SK-MEL-5 (cell line): ENCODE measurements at places on chromosomes 11 and 22. TPM values are rescaled to one million over a fixed set of nuclear protein-coding genes. Genes with fewer than 3 reads are reported as not detected.

GRCh38 chr11:125572916-125573315, 3.6 kb downstream of the EI24 start:
- DNase-seq: no peak

GRCh38 chr11:22491555-22492225, 133.9 kb downstream of the FANCF start:
- DNase-seq: no peak

DNA sequence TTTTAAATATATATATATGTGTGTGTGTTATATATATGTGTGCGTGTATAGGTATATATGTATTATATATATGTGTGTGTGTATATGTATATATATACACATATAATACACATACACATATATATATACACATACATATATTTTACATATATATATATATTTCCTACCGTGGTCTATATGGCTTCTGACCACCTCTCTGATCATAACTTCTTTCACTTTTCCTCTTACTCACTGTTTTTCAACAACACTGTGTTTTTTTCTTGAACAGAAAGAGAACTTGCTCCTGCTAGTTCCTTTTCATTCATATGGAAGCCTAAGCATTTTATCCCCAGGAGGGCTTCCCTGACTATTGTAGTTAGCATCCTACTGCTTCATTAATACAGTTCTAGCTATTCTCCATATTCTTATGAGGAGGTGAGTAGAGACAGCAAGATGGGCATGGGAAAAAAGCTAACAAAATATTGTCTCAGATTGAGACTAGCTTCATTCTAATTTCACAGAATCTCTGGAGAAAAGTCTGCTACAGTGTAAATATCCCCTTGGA, 38.5 kb upstream of the CTSC start:
- DNase-seq: no peak

DNA sequence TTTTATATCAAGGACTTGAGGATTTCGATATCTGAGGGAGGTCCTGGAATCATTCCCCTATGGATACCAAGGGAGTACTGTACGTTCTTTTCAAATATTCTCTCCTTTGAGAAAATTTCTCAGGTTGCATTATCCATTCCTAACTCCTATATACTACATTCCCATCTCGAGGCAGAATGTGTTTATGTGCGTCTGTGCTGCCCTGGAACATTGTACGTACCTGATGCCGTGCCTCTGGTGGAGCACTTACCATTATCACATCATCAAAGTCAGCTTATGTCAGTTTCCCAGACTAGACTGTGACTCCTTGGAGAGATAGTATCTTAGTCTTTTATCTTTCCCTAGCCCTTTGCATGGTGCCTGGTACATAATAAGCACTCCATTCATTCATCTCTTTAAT, 21.7 kb downstream of the UBASH3B start:
- no peak for DNase-seq

GRCh38 chr11:108624196-108624925, 30.8 kb upstream of the EXPH5 start:
- no peak for DNase-seq

- DNase-seq: peak; percentile 89
Observed at GRCh38 chr22:28798810-28799605, 1.4 kb downstream of the XBP1 start.

- no peak for DNase-seq
Observed at GRCh38 chr22:26734339-26735018, 77.1 kb downstream of the MIAT start.

DNA sequence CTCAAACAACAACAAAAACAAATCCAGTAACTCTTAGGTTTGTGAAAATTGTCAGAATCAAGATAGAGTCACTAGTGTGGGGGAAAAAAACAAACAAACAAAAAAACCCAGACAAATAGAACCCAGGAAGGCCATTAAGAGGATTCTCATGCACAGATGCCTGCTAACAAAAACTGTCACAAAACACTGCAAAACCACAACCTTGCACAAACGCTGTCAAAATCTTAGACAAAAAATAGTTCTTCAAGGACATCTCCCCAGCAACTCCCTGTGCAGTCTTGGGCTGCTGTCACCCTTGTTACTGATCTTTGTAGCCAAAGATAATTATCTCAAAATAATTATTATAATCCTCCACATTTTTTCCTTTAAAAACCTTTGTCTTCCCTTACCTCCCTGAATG, 4.6 kb upstream of the ZBED5 start:
- DNase-seq: no peak

DNA sequence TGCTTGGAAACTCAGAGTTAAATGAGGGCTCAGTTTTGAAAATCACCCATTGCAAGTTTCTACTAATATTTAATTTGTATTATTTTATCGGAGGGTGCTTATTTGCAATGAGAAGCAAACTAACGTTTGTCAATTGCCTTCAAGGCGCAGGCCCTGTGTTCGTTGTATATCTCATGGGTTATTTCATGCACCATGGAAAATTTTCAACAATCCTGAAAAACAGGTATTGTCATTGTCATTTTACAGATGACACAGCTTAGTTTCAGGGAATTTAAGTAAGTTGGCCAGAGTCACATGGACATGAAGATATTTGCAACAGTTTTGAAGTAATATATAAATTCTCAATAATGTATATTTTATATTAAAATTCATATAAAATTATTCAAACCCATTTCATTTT, 157.7 kb upstream of the MTMR2 start:
- DNase-seq: no peak

- peak; percentile 92 for DNase-seq
Observed at GRCh38 chr22:50341977-50342650, 1.0 kb upstream of the PPP6R2 start.

GRCh38 chr11:85827748-85828639, 17.1 kb upstream of the SYTL2 start:
- DNase-seq: no peak

GRCh38 chr11:119506436-119506835, 83.5 kb upstream of the THY1 start:
- DNase-seq: no peak

DNA sequence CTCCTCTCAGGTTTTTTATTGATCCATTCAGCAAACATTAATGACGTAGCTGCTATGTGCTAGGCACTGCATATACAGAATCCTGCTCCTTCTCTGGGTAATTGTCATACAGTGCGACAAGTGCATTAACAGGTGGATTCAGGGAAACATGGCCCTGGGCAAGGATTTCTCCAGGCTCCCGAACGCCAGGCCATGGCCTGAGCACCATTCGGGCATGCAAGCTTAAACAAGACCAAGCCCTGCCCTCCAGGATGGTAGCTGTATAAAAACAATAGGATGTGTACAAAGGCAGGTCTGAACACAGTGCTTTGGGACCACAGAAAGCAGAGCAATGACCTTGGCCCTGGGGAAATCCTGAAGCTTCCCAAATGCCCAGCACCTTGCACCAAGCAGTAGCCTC, 9.1 kb upstream of the SYT7 start:
- DNase-seq: no peak

DNA sequence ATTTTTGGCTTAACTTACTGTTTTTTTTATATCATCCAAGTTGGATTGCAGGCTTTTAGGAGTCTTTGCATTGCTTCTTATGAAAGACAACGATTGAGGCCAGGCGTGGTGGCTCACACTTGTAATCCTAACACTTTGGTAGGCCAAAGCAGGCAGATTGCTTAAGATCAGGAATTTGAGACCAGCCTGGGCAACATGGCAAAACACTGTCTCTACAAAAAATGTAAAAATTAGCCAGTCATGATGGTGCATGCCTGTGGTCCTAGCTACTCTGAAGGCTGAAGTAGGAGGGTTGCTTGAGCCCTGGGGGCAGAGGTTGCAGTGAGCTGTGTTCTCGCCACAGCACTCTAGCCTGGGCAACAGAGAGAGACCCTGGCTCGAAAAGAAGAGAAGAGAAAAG, 56.6 kb downstream of the BID start:
- no peak for DNase-seq

- no peak for DNase-seq
Observed at GRCh38 chr22:28464127-28464526, 215.5 kb downstream of the TTC28 start.

DNA sequence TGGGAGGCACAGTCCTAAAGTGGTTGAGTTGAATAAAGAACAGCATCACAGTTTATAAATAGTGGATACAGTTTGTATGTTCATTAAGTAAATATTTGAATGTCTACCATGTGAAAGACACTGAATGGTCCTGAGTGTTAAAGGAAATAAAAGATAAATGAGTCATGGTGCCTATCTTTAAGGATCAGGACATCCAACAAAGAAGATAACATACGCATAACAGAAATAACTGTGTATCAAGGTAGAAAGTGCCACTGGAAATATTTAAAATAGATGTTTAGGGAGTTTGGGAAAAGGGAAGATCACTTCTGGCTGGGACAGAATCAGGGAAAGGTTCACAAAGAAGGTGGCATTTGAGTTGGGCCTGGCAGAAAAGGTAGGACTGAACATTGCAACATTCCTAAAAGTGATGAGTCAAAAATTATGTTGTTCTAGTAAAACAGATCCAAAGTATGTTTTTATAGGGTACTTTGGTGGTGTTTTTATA, 41.5 kb downstream of the CSTPP1 start:
- no peak for DNase-seq

DNA sequence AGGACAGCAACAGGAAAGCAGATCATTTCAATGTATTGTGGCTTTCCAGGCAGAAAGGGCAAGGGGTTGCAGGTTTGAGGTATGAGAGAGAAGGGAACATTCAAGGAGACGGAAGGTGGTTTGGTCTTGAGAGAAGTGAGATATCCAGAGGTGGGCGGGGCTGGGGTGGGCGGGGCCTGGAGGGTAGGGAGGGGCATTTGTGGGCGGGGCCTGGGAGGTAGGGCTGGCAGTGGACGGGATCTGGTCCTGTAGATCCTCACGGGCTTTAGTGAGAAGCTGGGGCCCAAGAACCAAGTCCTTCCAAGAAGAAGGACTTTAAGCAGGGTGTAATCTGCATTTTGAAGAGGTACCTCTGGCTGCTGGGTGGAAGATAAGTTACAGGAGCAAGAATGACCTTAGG, 199.2 kb downstream of the MN1 start:
- DNase-seq: peak; percentile 17

DNA sequence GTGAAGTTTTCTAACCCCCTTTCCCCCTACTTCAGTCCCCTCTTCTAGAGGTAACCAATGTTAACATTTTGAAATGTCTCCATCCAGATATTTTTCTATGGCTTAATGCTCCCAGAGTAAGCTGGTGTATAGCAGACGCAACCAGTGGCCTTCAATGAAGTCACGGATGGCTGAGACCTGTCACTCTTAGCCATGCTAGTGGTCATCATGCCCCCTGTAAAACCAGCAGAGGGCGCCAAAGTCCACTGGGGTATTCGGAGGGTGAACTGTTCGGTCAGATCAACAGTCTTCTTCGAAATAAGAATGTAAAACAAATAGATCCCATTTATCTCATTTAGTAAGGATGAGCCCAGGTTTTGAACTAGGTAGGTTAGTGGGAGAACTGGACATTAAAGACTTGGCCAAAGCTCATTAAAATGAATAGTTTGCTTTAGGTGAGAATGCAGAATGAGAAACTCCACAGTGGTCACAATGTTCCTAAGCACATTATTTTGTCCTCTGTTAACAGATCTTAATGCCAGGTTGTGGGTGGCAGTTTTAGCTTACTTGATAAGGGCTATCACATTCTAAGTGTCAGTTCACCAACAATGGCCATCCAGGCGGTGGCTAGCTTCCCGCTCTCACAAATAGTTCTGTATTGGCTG, 8.6 kb upstream of the MMP8 start:
- peak; percentile 79 for DNase-seq

DNA sequence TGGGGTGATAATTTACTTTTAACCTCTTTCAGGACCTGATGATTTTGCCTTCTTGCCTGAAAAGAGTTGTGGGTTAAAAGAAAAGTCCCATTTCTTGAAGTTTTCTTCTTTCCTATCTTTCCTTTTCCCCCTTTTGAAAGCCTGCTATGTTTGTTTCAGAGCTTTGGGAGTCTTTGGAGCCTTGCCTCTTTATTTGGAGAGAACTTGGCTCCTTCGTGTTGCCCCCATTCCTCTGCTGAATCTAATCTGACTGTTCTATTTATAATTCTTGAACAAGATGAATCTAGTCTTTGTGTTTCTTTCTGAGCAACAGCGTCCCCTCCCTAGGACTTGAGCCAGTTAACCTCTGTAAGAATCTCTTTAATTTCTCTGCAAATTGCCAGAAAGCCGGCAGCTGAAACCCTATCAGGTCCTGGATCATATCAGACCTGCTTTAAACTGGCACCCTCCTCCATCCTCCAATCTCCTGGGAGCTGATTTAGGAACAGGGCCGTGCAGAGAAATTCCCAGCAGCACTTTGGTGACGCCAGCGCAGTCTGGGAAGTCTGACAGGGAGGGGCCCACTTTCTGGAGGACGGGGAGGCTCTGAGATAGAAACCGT, 289.1 kb upstream of the SORL1-AS1 start:
- DNase-seq: peak; percentile 39

DNA sequence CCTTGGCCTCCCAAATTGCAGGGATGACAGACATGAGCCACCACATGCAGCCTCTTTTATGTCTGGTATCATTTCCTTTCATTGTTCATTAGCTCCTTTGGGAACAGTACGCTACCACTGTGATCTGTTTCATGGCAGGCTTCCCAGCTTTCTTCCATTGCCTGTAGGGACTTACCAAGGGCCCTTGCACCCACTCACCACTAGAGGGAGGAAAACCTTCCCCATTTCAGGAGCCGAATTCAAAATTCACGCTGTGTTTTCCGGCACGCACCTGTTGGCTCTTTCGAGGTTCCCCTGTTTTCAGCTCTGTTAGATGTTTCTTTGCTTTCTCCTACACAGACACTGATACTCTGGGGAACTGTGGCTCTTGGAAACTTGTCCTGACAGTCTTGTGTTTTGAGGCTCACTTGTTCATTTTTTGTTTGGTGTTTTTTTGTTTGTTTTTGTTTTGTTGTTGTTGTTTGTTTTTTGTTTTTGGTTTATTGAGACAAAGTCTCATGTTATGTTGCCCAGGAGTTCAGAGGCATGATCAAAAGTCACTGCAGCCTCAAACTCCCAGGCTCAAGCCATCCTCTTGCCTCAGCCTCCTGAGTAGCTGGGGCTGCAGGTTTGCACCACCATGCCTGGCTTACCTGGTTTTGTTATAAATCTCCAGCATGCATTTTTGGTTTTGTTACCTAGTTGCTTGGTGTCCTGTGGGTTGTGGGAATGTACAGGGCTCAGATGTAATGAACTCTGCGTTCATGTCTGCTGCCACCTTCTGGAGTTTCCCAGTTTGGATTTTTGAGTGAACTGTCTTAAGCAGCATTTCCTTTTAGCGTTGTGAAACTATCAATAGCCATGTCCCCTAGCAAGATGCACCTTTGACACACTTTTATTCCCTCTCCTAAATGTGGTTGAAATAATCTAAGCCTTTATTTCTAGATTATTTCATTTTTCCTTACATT, 2.3 kb downstream of the KRTAP5-11 start:
- peak; percentile 95 for DNase-seq

Gene LARGE2
- 0.16 and 0.37 TPM in 2 replicates for total RNA-seq

Gene NXPE4
- total RNA-seq: not detected in 2 replicates

Gene BBS1
- total RNA-seq: 6.3 and 9.1 TPM in 2 replicates

Gene PDGFB
- 0.05 TPM in 1 of 2 replicates, not detected in the other for total RNA-seq
